ENCODE measurements at places on chromosomes 2 and 18.

DNA sequence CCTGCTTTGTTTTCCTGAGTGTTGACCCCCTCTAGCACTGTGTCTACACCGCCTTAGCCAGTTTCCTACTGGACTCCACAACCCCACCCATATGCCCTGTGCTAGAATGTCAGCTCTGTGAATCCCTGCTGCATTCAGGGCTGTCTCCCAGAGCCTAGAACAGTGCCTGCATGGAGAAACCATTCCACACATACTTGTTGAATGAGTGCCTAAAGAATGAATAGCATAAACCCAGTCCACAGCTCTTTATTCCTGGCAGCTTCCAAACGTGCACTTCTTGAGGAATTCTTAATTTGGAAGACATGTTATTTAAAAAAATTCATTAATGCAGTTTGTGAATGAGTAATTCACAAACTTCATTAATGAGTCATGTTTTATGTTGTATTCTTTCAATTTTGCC lies 6.5 kb upstream of the NAPG start:
- DNase-seq: no peak

GRCh38 chr18:64972545-64972944 lies 778.3 kb upstream of the CDH7 start:
- DNase-seq: no peak

GRCh38 chr2:53640466-53640865 lies 127.1 kb upstream of the CHAC2 start:
- DNase-seq: no peak

GRCh38 chr18:63784787-63785452 lies 9.7 kb downstream of the SERPINB7 start:
- no peak for DNase-seq

DNA sequence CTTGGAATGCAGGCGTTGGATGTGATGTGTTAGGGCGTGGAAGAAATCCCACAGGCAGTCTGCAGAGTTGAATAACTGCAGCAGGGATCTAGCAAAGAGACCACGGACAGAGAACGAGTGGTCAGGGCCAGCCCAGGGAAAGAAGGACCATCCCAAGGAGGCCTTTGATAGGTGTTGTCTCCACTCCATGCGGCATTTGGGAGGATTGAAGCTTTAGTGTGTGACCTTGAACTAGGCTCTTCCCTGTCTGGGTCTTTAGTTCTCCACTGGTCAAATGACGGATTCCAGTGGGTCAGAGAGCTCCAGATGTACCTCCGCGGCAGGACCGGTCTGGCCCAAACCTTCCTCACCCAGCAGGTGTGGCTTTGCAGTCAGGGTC lies 18.4 kb downstream of the GREB1 start:
- DNase-seq: no peak

DNA sequence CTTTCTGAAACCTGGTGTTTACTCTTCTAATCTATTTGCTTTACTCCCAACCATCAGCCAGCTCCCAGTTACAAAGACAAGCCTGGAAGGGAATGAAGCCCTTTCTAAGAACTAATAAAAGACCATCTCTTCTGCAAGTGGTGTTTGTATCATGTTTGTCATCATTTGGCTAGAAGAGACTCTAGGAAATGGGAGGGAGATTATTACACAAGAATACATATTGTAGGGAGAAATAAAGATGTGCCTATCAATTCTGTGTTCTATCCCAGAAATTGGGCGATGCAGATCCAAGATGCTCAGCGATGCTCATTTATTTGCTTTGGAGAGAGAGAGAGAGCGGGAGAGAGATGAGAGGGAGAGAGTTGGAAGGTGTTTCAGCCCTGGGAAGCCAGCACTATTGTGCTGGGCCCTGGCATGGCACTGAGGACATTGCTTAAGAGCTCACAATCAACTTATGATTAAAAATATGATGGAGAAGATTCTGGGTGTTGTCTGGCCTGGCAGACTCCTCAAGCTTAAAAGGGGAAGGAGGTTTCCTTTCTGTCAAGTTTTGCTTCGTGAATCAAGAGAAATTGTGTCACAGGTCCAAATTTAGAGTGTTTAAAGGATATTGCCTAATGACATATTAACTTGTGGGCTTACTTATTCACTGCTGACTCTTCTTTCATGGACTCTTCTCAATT lies 41.8 kb upstream of the AFF3 start:
- DNase-seq: no peak

DNA sequence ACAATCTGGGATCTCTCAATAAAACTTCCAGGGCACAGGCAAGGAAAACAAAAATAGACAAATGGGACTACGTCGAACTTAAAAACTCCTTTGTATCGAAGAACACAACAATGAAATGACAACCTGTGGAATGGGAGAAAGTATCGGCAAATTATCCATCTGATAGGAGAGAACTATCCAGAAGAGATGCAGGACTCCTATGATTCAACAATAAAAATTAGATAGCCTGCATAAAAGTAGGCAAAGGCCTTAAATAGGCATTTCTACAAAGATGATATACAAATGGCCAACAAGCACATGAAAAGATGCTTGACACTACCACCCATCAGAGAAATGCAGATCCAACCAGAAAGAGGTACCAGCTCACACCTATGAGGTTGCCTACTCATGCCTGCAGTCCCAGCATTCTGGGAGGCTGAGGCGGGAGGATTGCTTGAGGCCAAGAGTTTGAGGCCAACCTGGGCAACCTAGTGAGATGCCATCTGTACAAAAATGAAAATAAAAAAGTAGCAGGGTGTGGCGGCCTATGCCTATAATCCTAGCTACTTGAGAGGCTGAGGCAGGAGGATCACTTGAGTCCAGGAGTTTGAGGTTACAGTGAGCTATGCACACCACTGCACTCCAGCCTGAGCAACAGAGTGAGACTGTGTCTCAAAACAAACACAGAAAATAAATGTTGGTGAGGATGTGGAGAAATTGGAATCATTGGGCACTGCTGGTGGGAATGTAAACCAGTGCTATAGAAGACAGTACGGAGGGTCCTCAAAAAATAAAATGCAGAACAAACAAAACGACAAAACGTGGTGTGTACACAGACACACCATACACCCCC lies 21.6 kb downstream of the TWIST2 start:
- no peak for DNase-seq

- no peak for DNase-seq
Observed at GRCh38 chr2:67234440-67234839, 162.7 kb upstream of the ETAA1 start.

DNA sequence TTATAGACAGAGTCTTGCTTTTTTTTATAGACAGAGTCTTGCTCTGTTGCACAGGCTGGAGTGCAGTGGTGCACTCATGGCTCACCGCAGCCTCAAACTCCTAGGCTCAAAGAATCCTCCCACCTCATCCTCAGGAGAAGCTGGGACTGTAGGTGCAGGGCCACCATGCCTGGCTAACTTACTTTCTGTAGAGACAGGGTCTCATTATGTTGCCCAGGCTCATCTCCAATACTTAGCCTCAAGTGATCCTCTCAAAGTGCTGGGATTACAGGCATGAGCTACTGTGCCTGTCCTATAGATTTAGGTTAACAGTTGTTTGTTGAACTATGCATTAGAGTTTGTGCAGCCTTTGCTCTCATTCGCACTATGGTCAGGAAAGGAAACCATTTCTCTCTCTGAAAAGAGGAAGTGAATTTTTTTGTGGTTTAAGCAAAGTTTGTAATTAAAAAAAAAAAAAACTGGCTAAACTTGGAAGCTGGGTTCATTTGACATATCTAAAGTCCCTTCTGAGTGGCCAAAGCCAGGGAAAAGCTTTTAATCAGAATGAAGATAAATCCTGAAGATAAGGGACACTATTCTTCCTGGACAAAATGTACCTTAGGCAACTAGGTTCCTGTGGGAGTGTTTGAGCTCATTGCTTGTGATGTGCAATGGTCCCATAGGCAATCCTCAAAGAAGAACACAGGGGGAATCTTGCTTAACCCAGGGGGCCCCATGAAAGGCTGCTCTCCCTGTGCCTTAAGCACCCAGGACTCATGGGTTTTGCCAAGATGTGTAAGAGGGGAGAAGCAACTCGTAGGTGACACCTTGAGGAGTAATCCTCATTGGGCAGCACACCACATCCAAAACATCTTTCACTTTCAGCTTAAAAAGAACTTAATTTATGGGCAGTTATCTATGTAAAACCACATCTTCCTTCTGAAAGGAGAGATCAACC lies 201.7 kb downstream of the MREG start:
- DNase-seq: no peak

GRCh38 chr18:45402485-45403056 lies 212.7 kb upstream of the SLC14A2 start:
- no peak for DNase-seq

- no peak for DNase-seq
Observed at GRCh38 chr18:71678144-71678543, 866.0 kb downstream of the CBLN2 start.

DNA sequence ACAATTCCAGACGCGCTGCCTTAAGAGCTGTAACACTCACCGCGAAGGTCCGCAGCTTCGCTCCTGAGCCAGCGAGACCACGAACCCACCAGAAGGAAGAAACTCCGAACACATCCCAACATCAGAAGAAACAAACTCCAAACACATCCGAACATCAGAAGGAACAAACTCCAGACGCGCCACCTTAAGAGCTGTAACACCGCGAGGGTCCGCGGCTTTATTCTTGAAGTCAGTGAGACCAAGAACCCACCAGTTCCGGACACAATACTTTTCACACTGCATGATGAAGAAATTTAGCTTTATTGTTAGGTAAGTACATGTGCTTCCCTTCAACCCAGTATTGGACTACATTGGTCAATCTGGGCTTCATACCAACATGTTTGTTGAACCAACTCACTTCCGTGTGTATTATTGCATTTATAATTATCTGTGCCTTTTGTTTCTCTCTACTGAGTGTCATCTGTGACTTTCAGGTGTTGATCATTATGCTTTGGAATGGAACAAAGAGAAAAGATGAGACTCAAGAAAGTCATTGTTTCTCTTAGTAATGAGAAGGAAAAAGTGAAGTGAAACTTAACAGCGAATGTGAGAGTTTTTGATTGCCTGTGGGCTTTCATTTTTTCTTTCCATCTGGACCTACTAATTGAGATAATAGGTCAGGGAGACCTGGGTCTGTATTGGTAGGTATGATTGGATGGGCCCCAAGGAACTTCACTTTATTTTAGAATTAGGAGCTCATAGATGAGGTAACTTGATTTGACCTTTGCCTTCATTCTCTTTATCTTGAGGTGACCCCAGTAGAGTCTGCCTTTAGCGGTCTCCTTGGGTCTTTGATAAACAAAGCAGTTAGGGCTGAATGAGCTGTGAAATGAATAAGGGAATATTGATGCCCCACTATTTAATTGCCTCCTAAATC lies 76.1 kb upstream of the CAVIN2 start:
- DNase-seq: no peak

GRCh38 chr2:100818003-100818605 lies 1.8 kb upstream of the NPAS2 start:
- no peak for DNase-seq

- DNase-seq: no peak
Observed at GRCh38 chr2:38988716-38989115, 99.0 kb downstream of the ARHGEF33 start.

Measured in activated T-cell treated with anti-CD3 and anti-CD28 coated beads for 48 hours (primary cell).